ENCODE measurements at places on chromosomes 12 and 14.

DNA sequence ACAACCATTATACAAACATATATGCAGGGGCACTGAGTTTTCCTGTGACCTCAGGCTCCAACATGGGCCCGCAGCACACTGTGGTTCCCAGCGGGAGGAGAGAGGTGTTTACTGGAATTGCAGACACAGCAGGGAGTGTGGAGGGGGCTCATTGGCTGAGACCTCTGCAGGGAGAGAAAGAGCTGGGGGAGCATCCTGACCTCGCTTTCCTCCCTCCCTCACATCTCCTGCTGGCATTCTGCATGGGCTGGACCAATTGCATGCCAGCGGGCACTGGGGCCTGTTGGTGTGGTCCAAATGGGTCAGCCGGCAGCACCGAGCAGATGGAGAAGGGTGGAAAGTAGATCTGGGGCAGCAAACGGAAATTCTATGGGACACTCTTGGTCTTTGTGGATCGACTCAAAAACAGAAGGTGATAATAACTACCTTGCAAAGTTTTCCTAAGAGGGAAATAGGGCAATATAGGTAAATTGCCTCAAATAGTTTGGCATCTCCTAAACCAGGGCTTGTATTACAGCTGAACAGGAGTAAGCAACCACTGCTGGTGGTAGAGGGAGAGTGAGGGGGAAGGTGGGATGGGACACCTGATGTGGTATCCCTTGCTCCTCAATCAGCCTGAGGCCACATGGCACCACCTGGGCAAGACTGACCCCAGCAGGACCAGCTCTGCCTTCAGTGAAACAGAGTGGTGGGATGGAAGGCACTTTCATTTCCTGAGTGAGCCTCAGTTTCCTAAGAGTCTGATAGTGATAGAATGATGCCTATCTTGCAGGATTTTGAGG lies 86.9 kb downstream of the NTF3 start:
- DNase-seq: no peak

GRCh38 chr14:65370801-65371248 lies 41.7 kb upstream of the FUT8 start:
- no peak for DNase-seq

DNA sequence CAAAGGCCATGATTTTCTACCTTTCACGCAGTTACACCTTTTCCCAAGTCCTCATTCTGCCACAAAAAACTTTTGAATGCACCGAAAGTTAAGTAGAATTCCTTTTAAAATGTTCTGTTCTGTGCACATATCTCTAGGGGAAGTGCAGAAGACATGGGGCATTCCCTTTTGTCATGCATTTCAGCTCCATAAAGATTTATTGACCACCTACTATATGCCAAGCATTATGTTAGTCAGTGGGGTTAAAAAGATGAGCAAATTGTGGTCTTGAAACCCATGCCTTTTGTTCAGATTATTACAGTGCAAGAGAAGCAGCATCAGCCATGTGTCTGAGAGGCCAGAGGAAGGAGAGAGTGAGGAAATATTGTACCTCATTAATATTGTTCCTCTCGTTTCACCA lies 338.5 kb downstream of the RGS6 start:
- no peak for DNase-seq

GRCh38 chr14:99725774-99726537 lies 41.9 kb downstream of the CYP46A1 start:
- no peak for DNase-seq

GRCh38 chr14:31206536-31207286 lies 882 bp downstream of the HECTD1 start:
- DNase-seq: no peak

- DNase-seq: no peak
Measured at GRCh38 chr12:124655048-124655697, 87.8 kb upstream of the NCOR2 start.

GRCh38 chr12:3012786-3013185 lies 53.6 kb downstream of the TEAD4 start:
- no peak for DNase-seq

DNA sequence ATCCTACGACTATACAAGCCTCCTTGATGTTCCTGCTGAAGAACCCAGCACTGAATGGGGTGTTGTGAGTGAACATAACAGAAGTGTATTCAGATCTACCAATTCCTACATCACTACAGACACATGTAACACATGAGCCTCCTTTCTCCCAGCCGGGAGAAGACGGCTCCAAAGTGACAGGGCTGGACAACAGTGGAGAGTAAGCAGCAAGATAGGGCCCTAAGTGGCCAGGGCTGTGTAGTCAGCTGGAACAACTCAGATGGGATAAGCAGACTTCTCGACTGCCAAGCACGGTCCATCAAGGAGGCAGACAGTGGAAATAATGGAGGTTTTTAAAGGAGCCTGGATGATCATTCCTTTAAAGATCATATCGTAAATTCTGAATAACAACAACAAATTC lies 73.5 kb downstream of the TTC7B start:
- no peak for DNase-seq

DNA sequence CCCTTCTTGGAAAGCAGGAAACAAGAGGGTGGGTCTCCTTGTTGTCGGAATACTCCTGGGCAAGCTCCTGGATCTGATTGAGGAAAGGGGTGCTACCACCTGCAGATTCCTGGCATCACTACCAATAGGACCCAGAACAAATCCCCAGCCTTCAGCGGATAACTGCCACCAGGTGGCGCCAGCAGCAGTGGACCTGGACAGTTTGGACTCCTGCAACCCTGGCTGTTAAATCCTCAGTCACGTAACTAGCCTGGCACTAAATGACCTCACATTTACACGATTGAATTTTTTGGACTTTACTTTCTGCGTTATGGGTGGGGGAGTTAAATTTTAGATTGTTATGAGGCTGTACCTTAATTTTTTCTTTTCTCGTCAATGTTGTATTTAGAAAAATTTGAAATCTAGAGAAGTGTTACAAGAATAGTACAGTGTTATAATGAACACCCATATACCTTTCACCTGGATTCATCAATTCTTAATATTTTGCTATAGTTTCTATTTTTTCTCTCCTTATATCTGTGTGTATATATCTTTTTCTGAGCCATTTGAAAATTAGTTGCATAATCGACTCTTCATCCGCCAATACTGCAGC lies 95.6 kb downstream of the GAS2L3 start:
- DNase-seq: peak; percentile 69

DNA sequence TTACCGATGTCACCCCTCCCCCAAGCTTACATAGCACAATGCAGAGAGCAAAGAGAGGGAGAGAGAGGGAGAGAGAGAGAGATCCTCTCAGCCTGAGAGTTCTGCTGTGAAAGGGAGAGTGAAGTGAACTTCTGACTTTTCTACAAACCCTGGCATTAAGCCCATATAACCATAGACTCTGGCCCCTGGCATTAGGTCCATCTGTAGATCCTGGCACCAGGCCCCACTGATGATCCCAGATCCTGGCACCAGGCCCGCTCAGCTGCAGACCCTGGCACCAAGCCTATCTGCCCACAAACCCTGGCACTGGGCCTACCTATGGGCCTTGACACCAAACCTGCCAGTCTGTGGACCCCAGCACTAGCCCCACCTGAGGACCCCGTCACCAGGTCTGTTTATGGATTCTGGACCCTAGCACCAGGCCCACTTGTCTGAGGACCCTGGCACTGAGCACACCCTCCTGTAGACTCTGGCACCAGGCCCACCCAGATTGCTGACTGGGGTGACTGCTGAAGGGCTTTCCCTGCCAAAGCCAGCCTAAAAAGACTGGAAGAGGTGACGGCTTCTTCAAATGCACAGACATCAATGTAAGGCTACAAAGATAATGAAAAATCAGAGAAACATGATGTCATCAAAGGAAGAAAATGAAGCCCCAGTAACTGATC lies 14.5 kb upstream of the KRT83 start:
- no peak for DNase-seq

- DNase-seq: no peak
Measured at GRCh38 chr12:105455261-105455660, 124.8 kb downstream of the C12orf75 start.

GRCh38 chr14:76514213-76514998 lies 138.5 kb downstream of the ESRRB start:
- DNase-seq: no peak

DNA sequence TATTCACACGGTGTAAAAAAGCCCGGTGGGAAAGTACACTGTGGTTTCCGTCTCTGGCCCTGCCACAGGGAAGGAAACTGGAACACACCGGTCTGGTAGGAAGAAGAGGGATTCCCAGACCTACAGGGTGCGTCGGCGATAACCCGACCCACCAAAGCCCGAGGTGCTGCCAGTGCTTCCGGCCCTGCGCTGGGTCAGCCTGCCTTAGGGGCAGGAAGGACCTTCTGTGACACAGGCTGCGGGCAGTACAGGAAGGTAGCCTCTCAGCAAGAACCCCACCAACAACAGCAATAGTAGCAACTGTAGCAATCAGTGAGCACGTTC lies 169.5 kb upstream of the FKBP4 start:
- DNase-seq: no peak

DNA sequence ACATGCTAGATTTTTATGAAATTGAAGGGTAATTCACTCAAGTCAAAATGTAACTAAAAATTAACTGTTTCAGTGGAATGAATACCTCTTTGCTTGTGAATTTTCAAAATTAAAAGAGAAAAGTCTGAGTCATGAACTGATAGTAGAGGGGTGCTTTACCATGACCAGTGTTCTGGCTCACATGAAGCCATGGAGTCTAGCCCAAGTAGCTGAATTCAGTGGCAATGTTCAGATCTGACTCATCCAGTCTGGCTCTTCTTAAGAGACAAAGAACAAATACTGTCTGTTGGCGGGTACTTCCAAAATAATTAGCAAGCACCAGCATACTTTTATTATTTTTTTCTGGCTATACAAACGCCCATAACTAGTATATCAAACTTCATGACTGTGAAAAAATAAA lies 366.3 kb upstream of the GARIN6 start:
- no peak for DNase-seq

DNA sequence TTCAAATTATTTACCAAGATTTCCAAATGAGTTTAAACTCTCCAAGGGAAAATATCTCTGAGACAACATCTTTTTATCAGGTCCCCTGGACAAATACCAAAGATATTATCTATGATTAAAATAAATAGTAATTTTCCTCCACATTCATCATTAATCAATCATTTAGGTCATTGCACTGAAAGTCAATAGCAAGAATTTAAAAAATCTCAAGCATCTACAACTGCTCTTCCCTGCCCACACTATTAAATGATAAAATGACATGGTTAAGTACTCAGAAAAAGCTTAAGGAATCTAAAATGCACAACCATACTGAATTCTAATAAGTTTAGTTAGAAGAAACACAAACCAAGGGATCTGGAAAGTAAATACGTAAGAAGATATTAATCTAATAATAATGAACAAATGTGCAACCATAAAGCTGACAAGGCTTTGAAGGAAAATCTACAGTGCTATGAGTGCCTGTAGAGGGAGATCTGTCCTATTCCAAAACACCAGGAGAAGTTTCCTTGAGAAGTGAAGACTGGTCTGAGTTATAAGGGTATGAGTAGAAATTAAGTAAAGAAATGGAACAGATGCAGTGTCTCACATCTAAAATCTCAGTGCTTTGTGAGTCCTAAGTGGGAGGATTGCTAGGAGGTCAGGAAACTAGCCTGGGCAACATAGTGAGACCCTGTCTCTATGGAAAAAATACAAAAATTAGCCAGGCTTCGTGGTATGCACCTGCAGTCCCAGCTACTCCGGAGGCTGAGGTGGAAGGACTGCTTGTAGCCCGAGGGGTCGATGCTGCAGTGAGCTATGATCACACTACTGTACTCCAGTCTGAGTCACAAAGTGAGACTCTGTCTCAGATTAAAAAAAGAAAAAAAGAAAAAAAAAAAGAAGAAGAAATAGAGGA lies 19.2 kb downstream of the INTS13 start:
- peak; percentile 11 for DNase-seq

GRCh38 chr12:77374673-77375072 lies 309.3 kb upstream of the E2F7 start:
- no peak for DNase-seq

- DNase-seq: peak; percentile 5
Measured at GRCh38 chr12:127343940-127344339, 923.0 kb upstream of the TMEM132C start.

- DNase-seq: peak; percentile 63
Measured at GRCh38 chr14:74546416-74546815, 52.9 kb downstream of the ISCA2 start.

DNA sequence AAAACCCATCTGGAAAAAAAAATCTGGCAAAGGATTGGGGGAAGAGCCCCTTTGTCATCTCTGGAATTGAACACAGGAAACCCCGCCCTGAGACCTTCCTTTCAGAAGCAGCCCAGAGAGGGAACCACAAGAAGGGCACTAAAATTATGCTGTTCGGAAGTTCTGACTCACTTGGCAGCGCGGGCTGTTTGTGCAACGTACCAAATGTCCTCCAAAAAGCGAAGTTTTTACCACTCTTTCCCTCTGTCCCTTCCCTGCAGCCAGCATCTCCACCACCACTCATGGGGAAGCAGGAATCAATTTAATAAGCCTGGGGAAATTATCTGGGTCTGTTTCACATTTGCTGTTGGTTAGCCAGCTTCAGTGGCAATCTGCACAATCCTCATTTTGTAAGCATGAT lies 3.2 kb upstream of the SYNE3 start:
- DNase-seq: no peak
